ENCODE measurements at places on chromosomes 1 and 21.

DNA sequence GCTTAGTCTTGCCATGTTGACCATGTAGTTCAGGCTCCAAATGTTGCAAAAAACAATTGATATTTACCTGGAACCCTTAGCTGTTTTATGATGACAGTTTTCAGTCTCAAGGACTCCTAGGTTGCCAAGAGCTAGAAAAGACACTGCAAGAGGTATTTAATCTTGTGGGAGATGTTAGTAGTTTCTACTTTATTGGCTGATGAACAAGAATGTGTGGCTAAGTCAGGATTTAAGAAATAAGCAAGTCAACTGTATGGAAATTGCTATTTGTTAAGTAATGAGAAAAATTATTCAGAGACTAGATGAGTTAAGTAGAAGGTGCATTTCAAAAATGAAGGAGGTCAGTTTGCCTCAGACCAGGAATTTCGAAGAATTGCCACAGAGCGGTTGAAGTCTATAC lies 639.7 kb upstream of the USP24 start:
- H3K4me3 ChIP-seq: no peak overlapping the region
- no peak overlapping the region for H3K27ac ChIP-seq
- peaks cover 4% of the 10 kb centered on the region for H3K4me1 ChIP-seq
- H3K27me3 ChIP-seq: no peaks in the 10 kb centered on the region
- no peak for DNase-seq
- H3K36me3 ChIP-seq: no peaks in the 10 kb centered on the region

DNA sequence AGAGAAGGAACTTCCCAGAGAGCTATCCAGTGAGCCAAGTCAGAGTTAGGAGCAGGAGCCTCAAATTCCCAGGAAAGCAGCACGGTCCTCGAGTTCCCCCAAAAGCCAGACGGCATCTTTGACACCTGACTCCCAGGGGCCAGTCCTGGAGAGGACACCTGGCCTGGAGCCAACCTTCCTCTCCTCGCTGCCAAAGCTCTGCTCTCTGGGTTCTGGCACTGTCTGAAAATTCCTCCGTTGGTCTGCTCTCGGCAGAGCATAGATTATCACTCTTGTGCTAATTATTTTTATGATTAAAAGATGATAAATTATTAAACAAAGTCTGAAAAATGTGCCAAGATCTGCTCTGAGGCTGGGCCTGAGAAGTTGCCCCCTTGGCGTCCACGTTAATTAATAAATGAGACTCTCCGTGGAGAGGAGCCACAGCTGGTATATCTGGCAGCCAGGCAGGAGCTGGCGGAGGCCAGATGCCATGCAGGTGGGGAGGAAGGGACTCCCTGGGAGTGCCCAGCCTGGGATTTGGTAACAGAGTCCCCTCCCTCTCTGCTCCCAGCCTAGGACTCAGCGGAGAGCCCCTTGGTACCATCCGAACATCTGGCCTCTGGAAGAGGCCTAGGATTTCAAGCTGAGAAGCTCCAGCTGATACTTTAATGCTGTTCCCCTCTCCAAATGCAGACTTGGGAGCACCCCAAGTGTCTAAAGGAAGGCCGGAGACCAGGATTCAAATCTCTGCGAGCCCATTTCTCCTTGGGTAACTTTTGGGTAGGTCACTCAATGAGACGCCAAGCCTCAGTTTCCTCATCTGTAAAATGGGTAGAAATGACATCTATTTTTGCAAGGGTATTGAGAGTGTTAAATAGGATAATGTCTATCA lies 163.7 kb upstream of the POU3F1 start:
- H3K4me1 ChIP-seq: peaks cover 4% of the 10 kb centered on the region
- H3K4me3 ChIP-seq: no peak overlapping the region
- peak; percentile 43 for DNase-seq
- H3K27me3 ChIP-seq: peaks cover 36% of the 10 kb centered on the region
- no peaks in the 10 kb centered on the region for H3K36me3 ChIP-seq

- no peak overlapping the region for H3K27ac ChIP-seq
- H3K36me3 ChIP-seq: no peaks in the 10 kb centered on the region
- peak overlapping the region; percentile 56 for H3K4me3 ChIP-seq
- H3K4me1 ChIP-seq: peaks cover 13% of the 10 kb centered on the region
These were observed 1.1 kb downstream of the GPR25 start for GRCh38 chr1:200873671-200874397.

DNA sequence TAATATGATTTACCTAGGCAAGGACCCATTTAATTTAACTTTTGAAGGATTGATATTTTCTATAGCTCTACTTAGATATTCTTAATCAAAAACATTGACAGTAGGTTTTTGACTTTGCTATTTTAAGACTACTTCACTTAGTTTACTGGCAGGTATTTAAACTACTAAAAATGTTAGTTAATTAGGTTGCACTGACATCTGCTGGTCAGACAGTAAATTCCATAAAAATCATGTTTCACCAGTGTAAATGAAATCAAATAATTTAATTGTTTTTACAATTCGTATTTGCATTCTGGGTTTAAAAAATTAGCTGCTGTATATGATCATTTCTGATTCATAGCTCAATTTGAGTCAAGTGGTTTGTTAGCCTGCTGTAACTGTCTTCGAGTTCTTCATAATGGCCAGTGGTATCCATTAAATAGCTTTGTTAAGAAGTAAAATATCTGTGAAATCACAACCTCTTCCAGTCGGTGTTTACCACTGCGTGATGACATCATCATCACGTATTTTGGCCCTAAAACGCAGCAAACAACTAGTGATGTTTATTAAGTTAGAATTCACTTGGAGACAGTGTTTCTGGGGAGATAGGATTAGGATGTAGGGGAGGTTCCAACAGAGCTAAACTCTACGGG lies 26.2 kb downstream of the EXTL2 start:
- H3K36me3 ChIP-seq: no peaks in the 10 kb centered on the region
- H3K27me3 ChIP-seq: no peaks in the 10 kb centered on the region
- H3K27ac ChIP-seq: no peak overlapping the region
- peaks cover 8% of the 10 kb centered on the region for H3K4me1 ChIP-seq
- no peak for DNase-seq
- H3K4me3 ChIP-seq: no peak overlapping the region

- peak overlapping the region; percentile 20 for H3K27ac ChIP-seq
- DNase-seq: no peak
- H3K4me3 ChIP-seq: no peak overlapping the region
- H3K27me3 ChIP-seq: no peaks in the 10 kb centered on the region
- H3K36me3 ChIP-seq: no peaks in the 10 kb centered on the region
These were observed 85.7 kb downstream of the TGFB2 start for GRCh38 chr1:218430822-218431221.

DNA sequence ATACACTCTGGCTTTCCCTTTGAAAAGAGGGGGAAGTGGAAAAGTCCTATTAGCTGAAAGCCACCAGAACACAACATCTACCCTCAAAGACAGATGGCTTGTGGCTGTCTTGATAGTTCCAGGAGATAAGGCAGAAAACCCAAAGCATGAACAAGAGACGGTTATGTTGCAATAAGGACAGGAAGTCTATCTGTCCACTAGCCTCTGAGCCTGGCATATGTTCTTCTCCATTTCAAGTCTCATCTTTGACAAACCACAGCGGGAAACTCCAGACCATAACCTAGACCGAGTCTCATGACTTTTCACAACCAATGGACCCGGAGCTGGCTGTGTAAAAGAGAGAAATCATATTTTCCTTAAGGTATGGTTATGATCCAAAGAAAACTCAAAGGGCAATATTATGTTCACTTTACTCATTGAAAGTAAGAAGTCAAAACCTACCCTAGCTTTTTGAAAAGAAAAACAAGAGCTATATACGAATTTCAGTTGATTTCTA lies 33.8 kb downstream of the DUSP10 start:
- no peak for DNase-seq
- peaks cover 12% of the 10 kb centered on the region for H3K36me3 ChIP-seq
- H3K27ac ChIP-seq: peak overlapping the region; percentile 4
- no peaks in the 10 kb centered on the region for H3K27me3 ChIP-seq
- H3K4me1 ChIP-seq: peaks cover 29% of the 10 kb centered on the region

- H3K27me3 ChIP-seq: no peaks in the 10 kb centered on the region
- H3K4me3 ChIP-seq: no peak overlapping the region
- H3K36me3 ChIP-seq: no peaks in the 10 kb centered on the region
- DNase-seq: peak; percentile 43
- peak overlapping the region; percentile 64 for H3K27ac ChIP-seq
These were observed 23.8 kb downstream of the HSD11B1 start for GRCh38 chr1:209728466-209728865.

DNA sequence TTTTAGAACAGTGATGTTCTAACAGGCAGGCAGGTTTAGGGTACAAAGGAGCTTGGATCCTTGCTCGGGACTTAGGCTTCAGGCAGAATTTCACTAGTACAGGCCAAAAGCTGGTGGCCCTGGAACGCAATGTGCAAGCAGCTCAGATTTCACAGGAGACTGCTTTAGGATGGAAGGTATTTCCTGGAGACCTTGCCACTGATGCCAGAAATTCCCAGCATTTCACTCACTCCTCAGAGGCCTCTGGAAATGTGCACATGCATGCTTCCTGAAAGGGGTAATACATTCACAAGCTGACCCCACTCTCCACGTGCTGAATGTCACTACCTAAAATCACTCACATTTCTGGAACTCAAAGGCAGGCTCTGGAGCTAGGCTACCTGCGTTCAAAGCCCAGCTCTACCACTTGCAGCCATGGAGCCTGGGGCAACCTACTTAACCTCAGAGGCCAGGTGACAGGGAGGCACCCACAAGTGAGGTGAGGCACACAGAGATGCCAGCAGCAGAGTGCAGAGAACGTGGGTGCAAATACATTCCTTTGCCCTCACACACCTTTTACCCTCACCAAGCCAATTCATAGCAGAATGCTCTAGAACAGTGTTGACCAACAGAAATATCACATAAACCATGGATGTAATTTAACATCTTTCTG lies 56.5 kb downstream of the CDC7 start:
- H3K4me1 ChIP-seq: peaks cover 5% of the 10 kb centered on the region
- no peaks in the 10 kb centered on the region for H3K36me3 ChIP-seq
- no peak overlapping the region for H3K27ac ChIP-seq
- H3K27me3 ChIP-seq: no peaks in the 10 kb centered on the region

DNA sequence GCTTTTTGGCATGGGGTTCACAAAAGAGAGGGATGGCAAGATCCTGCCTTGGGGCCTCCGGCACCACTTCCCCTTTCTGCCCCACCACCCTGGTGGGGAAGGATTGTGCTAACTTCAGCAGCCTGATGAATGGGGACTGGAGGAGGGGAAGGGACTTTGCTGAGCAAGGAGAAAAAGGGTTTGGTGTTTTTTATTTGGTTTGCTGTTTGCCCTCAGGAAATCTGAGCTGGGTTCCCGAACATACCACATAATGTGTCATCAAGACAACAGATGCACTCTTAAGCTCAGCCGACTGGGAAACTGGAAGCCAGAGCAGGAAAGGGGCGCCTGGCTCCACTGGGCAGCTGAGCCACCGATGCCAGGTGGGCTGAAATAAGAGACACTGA lies 19.8 kb downstream of the OLFML2B start:
- H3K4me1 ChIP-seq: peaks cover 11% of the 10 kb centered on the region
- no peak overlapping the region for H3K4me3 ChIP-seq
- no peak for DNase-seq
- H3K27ac ChIP-seq: peak overlapping the region; percentile 45
- H3K27me3 ChIP-seq: no peaks in the 10 kb centered on the region
- H3K36me3 ChIP-seq: no peaks in the 10 kb centered on the region

Data from left ventricle myocardium inferior (tissue), 1 donor.